Hematopoietic multipotent progenitor cell treated with erythropoietin and hydrocortisone succinate and interleukin-3 and kit ligand, for 6 days (in vitro differentiated cells): ENCODE measurements at places on chromosomes 3 and 15.

DNA sequence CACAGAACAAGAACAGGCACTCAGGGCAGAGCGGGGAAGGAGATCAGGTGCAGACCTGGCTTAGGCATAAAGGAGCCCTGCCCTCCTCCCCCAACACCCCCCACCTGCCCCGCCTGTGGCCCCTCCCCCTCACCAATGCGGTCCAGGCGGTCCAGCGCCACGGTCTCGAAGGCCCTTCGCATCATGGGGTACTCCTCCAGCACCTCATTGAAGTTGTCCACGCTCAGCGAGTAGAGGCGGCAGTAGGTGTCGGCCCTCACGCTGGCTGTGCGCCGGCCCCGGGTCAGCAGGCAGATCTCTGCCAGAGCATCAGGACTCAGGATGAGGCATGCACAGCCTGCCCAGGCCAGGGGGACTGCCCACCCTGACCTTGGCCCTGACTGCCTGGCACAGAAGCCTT lies 44.8 kb downstream of the HCN4 start:
- no peak for DNase-seq

- no peak for DNase-seq
Measured at GRCh38 chr3:22908989-22909507, 294.1 kb upstream of the UBE2E2 start.

DNA sequence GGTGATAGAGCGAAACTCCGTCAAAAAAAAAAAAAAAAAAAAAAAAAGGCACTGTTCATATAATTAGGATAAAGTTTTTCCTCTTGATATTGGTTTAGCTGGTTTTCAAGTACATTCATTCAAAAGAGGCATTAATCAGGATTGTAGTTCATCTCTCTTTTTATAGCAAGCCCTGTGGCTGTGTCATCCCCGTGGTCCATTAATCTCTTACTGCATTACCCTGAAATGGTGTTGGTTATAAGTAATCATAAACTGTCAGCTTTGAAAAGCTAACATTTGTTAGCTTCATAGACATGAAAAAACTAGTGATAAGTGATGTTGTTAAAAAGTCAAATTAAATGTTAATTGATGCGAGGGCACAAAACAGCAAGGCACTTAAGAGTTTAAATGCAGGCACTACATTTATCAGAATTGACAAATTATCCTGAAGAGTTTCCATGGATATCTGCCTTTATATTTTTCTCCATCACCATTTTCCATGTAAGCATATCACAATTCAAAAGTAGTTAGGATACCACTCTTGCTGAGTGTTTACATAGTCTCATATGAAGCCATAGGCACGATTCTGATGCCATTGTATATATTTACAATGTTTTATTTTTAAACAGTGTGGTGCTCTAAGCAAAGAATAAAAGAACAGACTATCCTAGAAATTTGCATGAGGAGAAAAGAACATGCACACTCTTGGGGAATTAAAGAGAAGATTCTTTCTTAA lies 193.1 kb downstream of the OTOL1 start:
- DNase-seq: no peak

DNA sequence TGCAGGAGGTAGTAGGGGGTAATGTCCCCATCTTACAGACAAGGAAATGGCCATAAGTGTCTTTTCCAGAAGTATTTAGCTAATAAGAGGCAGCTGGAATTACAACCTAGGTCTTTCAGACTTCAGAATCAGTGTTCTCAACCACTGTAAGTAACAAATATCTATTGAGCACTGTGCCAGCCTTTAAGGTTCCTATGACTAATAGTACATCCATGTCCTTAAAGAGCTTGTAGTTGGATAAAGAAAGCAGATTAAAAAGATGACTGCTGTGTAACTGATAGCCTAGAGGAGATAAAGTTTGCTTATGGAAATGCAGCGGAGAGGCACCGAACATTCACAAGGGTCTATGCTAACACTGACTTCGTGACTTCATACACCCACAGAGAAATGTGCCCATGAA lies 136.0 kb downstream of the KCNMB2 start:
- no peak for DNase-seq

DNA sequence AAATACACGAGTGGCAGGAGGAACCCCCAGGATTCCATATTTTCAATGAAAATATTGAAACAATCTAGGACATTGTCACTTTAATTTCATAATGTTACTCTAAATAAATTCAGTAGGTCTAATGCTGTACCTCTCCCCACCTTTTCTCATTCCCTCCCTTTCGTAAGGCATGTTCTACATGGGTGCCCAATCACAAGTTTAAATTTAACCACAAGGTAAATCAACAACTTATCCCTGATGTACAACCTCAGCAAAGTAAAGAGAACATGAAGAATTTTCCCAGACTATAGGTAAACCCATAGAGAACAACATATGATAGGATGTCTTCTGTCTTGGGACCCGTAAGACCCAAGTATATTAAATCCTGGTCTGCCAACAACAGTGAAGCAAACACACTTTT lies 53.2 kb upstream of the MITF start:
- no peak for DNase-seq

DNA sequence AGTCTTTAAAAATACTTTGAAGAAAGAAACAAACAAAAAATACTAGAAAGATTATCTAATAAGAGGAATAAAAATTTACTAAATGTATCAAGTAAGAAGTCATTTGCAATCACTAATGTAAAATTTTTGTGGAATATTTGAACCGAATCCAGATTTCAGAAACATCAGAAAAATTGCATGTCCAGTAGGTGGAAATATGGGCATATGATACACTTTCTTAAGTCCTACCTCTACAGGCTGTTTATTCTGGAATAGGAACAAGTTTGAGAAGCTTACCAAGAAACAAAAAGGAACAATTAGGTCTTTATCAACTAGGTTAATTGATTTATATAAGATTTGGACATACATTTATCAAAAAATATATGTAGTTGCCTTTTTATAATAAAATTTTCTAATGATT lies 292.9 kb upstream of the ROBO1 start:
- no peak for DNase-seq

GRCh38 chr3:183491923-183492848 lies 63.3 kb downstream of the KLHL6 start:
- DNase-seq: no peak

DNA sequence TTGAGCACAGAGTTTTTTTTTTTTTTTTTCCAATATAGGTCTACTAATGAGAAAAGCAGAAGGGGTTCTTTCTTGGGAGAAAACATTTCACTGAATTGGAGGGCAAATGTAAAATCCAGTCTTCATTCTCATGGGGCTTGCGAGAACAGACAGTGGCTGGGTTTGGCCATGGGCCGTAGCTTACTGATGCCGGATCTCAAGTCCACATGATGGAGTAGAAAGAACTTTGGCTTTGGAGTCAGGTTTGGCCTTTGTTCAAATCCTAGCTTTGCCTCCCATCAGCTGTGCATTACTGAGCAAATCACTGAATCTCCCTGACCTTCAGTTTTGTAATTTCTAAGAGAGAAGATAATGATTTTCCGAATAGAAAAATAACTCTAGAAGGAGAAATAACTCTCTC lies 59.7 kb downstream of the LMCD1 start:
- no peak for DNase-seq

DNA sequence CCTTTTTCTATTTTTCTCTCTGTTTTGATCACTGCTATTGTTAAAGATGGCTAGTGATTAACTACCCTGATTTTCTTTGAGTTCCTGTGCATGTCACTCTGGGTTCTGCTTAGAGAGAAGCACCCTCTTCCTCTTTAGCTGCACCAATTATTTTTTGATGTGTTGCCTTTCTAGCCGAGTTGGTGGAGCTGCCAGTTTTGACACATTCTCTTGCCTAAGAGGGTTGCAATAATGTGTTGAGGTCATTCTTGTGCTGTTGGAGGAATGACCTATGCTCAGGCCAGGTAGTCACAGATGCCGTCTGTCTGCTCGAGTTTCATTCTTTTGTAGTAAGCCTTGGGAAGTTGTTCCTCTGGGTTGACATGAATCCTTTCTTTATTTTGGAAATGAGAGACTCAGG lies 84.6 kb upstream of the DPH6 start:
- peak; percentile 32 for DNase-seq

- DNase-seq: peak; percentile 46
Measured at GRCh38 chr3:45126730-45127129, 19.4 kb downstream of the CDCP1 start.

DNA sequence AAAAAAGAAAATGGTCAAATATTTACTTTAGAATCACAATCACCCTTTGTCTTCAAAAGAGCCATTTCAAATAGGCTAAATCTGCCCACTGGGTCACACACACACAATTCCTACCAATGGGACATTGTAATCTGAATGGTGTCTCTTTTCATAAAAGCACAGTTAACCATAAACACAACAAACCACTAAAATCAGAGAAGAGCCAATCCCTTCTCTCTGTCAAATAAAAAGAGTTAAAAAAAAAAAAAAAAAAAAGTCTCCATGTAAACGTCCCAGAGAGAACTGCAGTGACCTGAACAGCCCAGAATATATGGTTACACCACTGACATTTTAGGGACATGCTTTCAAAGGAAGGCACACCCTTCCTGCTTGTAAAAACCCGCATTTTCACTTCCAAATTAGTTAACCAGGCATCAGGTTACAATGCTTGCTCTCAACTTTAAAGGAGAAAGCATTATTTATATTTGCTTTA lies 63.7 kb downstream of the PRICKLE2 start:
- DNase-seq: no peak

DNA sequence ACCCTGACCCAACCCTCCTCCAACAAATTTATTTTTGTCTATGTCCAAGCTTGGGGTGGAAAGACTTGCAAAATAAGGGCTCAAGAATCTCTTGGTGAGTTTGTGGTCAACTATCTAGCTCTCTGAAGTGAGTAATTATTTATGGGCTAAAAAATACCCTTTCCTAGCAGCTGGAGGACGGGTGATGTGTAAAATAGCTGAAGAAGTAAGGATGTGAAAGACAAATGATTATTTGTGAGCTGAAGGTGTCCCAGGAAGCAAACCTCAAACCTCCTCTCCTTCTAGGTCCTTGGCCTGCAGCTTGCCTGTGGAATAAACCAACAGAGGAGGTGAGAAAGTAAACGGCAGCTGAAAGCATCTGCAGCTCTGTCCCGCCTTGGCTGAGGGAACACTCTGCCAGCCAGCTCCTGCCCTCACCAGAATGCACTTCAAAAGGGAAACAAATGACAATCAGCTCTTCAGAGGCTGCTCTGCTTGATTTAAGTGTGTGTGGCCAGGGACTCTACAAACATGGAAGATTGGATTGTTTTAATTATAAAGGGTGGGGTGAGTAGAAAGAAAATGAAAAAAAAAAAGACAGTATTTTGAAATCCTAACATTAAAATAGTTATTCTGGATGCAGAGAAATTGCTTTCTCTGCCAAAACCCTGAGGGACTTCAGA lies 60.3 kb downstream of the TM4SF4 start:
- DNase-seq: no peak

DNA sequence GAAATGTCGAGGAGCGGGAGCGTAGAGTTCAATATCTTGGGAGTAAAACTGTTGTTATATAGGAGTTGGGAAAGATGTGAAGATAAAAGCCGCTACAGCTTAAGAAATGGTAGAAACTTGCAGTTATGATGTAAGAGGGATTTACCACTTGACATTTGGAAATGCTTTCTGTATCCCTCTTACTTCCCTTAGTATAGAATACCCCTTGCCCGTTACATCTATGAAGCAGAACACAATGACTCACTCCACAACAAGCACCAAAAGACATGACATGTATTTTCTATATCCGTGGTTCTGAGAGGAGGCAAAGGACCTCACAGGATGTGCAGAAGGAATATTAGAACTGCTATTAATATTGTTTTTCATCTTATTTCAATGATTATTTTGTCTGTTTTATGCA lies 254.2 kb upstream of the NR2F2 start:
- no peak for DNase-seq

DNA sequence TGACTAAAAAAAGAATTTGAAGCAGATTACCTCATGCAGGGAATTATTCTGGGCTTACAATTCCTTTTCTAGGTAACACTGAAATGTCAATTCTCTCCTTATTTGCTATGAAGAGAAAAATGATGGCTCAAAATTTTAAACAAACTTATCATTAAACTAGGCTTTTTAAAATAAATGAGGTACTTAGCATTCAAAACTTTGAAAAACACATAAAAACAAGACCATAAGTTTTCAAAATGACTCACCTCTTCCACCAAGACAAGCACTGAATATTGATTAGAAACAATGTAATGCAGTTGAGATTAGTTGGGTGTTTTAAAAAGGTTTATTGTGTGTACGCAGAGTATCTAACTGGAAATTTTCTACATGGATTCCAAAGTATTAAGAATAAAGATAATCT lies 154.6 kb downstream of the ADAM10 start:
- DNase-seq: no peak

GRCh38 chr3:63351159-63352007 lies 73.3 kb downstream of the SYNPR start:
- DNase-seq: peak; percentile 70

DNA sequence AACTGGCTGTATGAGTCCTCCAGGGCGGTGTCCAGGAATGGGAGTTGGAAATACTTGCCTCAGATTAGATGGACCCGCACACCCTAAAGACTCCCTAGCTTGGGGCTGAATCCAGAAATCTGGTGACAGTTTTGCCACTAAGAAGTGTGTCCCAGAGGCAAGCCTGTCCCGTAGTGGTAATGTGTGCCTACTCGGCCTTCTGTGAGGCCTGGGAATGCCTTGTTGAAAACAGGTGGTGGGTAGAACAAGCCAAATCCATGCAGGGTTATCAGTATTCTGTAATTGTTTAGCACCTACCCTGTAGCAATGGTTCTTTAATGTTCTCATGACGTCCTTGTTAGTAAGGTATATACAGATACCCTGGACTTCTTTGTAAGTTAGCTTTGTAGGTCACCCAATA lies 1.6 kb downstream of the C3orf52 start:
- no peak for DNase-seq

GRCh38 chr3:44554626-44555592 lies at the start of gene ZKSCAN7:
TSS of gene ZKSCAN7 (plus strand) at chr3:44555193. CDS start at chr3:44557048, 1,855 bp downstream.
- DNase-seq: peak; percentile 57
